Glomerular endothelial cell (primary cell): ENCODE measurements at places on chromosomes 13 and 19. TPM values are rescaled to one million over a fixed set of nuclear protein-coding genes. Genes with fewer than 3 reads are reported as not detected.

The SIGLEC7 gene
- not detected in 2 replicates for total RNA-seq

GRCh38 chr13:40329781-40330485 lies 336.5 kb downstream of the FOXO1 start:
- no peak for DNase-seq

DNA sequence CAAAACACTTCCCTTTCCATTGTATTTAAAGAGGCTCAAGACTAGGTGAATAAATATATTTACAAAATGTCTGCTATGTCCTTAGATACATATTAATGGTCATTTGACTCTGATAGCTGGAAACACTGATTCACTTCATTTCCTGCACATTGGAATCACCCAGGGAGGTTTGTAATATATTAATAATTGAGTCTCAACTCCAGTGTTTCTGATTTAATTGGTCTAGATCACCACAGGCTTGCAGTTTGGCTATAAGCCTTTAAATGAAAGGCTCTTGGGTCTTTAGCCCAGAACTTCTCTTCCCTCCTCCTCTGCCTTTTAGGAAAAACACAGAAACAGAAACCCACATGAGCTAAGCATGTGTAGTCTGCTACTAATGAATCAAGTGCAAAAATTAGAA lies 378.0 kb downstream of the TBC1D4 start:
- DNase-seq = no peak

DNA sequence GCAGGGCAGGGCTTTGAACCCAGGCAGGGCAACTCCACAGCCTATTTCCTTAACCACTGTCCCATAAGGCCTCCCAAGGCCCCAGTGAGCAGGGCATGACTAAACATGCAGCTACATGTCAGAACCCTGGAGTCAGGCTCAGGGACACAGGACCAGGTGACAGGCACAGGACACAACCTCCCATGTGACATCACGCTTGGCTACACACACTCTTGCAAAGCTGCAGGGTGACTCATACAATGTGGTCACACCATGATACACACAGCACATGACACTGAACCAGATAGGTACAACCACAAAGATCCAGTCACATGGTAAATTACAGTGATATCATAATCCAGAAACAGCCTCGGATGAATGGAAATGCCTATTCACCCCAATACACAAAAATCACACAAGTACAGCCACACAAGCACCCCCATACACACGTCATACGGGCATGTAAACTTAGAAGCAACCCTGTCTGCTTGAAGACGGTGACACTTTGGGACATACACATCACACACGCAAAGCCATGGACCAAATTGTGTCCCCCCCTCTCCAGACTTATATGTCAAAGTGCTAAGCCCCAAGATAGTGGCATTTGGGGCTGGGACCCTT lies 14.5 kb downstream of the KLK4 start:
- DNase-seq = no peak

DNA sequence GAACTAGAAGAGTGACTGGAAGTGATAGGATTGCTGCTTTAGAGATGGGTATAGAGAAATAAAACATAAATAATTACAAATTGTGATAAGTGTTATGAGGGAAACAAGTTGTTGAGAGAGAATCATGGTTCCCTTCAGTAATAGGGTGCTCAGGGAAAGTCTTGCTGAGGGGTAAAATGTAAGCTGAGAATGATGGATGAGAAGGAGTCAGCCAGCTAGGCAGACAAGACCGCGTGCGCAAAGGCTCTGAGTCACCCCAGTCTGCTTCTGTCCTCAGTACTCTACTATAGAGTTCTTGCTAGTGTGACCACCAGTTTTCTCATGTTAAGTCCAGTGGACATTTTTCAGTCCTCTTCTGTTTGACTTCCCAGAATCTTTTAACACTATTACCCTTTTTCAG lies 39.5 kb downstream of the PCCA start:
- DNase-seq = no peak

The FCHO1 gene
- 0.93 and 3.1 TPM in 2 replicates for total RNA-seq

The SPACA7 gene
- not detected in 2 replicates for total RNA-seq

The AP1M2 gene
- 1.4 and 3.0 TPM in 2 replicates for total RNA-seq

DNA sequence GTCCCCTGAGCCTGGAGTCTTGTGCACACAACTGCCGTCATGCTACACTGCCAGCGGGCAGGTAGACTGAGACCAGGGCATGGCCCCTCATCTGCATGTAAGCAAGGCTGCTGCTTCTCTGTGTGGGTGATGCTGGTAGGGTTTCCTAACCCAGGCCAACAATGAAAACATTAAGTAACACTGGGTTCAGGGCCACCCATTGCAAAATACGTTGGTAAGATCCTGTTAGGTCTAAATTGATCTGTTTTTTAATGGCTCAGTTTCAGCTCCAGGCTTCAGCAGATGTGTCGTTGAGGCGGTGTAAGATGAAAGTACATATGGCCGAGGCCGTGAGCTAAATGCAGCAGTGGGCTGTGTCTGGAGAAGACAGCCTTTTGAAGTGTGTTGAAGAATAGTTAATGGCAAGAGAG lies 383.4 kb downstream of the IRS2 start:
- no peak for DNase-seq

GRCh38 chr13:74190999-74191398 lies 56.8 kb upstream of the KLF12 start:
- DNase-seq = no peak

DNA sequence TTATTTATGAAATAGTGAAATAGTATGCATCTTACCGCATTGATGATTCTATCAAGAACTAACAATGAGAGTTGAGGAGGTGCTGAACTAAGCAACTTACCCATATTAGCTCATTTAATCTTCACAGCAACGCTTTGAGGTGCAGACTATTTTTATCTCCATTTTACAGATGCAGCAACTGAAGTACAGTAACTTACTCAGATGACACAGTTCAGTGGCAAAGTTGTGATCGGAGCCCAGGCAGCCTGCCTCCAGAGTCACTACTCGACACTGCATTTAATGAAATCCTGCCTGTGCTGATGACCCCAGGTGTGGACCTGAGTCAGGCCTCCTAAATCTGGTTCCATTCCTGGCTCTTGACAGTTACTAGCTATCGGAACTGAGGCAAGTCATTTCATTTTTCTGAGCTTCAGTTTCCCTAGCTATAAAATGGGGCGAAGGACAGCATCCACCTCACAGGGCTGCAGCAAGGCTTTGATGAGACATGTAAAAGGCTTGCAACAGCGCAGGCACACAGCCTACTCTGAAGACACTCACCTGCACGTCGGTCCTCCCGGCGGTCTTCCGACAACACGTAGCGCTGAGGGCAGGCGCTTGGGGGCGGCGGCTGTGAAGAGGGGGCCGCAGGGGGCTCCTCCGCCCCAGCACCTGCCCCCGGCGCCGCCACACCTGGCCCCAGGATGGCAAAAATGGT lies 1.5 kb downstream of the MYPOP start:
- no peak for DNase-seq

- DNase-seq = no peak
These were observed 37.0 kb upstream of the FLT1 start for GRCh38 chr13:28531845-28532387.

DNA sequence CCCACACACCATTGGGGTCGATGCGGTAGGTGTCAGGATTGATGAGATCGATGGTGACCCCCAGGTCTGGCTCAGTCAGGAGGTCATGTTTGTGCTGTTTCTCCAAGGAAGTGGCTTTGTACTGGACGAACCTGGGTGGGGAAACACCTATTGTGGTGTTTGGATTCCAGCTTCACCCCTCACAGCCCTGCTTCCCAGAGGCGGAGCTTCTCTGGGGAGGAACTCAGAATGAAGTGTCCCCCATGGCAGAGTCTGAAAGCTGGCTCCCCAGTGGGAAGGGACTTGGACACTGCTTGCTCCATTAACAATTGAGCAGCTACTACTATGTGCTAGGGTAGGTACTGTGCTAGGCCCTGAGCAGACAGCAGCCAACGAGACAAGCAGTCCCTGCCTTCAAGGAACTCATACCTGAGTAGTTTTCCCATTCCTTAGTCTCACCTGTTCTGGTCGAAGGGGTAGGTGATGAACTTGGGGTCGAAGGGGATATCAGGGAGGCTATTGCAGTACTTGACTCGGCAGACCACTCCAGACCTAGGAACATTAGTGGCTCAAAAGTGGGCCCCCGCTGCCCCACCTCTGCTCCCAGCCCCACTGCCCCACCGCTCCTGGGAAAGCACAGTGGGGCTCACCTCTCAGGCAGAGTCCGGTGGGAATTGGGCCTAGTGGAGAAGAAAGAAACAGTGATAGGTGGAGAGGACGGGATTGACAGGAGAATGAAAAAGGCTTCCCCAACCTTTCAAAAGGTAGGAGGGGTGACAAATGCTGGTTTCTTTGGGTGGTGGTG lies 1.1 kb downstream of the PAF1 start:
- no peak for DNase-seq

The ODAD3 gene
- 0.06 and 1.4 TPM in 2 replicates for total RNA-seq

GRCh38 chr13:22700246-22700887 lies 480.4 kb upstream of the SGCG start:
- DNase-seq = no peak
